ENCODE measurements at places on chromosomes 16 and 17. TPM values are rescaled to one million over a fixed set of nuclear protein-coding genes. Genes with fewer than 3 reads are reported as not detected.

SLC52A1 gene
- not detected for polyA plus RNA-seq

GPR139 gene
- polyA plus RNA-seq = not detected

CD300LG gene
- not detected for polyA plus RNA-seq

TMEM98 gene
- 1.1 TPM for polyA plus RNA-seq

ATP2A3 gene
- polyA plus RNA-seq = 54.6 TPM

KRTAP2-3 gene
- polyA plus RNA-seq = not detected

SRL gene
- polyA plus RNA-seq = not detected

ACSM3 gene
- 1.1 TPM for polyA plus RNA-seq

GPR142 gene
- not detected for polyA plus RNA-seq

KIF2B gene
- not detected for polyA plus RNA-seq

EVPL gene
- 0.39 TPM for polyA plus RNA-seq

OTOP3 gene
- not detected for polyA plus RNA-seq

THOC6 gene
- polyA plus RNA-seq = 1.8 TPM

TBC1D3D gene
- 2.5 TPM for polyA plus RNA-seq

KRTAP9-8 gene
- polyA plus RNA-seq = not detected

CPD gene
- 14.3 TPM for polyA plus RNA-seq

HNF1B gene
- not detected for polyA plus RNA-seq

HAS3 gene
- polyA plus RNA-seq = 0.11 TPM

TLCD2 gene
- polyA plus RNA-seq = 0.22 TPM

MMP28 gene
- polyA plus RNA-seq = 2.0 TPM

GDPD1 gene
- polyA plus RNA-seq = 139 TPM

RHOT2 gene
- 8.1 TPM for polyA plus RNA-seq

FMNL1 gene
- 2.4 TPM for polyA plus RNA-seq

BEAN1 gene
- polyA plus RNA-seq = not detected

LRRC37A gene
- 0.63 TPM for polyA plus RNA-seq

VPS35L gene
- 27.4 TPM for polyA plus RNA-seq

KRT16 gene
- 0.52 TPM for polyA plus RNA-seq
